ENCODE measurements at places on chromosomes 2 and 18.

- no peak for DNase-seq
Measured at GRCh38 chr18:48767090-48767690, 183.6 kb downstream of the SMAD7 start.

GRCh38 chr2:176103742-176104315, 3.3 kb upstream of the HOXD11 start:
- DNase-seq = no peak

- DNase-seq = no peak
Measured at GRCh38 chr2:25279091-25279651, 62.6 kb downstream of the DNMT3A start.

DNA sequence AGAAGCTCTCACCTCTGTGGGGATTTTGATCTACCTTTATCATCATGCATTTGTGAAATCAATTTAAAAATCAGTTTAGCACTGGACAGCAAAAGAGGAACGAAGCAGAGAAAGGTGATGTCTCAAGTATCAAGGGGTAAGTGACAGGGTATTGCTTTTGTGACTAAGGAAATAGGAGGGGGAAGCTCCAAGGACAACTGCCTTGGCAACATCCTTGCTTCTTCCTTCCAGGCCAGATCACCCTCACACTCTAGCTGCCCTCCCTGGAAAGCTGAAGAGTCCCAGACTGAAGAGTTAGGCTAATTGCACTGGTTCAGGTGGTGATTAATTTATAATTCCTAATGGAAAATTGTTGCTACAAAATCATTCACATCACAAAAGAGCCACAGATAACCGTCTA, 859.1 kb upstream of the ACVR2A start:
- DNase-seq = no peak

DNA sequence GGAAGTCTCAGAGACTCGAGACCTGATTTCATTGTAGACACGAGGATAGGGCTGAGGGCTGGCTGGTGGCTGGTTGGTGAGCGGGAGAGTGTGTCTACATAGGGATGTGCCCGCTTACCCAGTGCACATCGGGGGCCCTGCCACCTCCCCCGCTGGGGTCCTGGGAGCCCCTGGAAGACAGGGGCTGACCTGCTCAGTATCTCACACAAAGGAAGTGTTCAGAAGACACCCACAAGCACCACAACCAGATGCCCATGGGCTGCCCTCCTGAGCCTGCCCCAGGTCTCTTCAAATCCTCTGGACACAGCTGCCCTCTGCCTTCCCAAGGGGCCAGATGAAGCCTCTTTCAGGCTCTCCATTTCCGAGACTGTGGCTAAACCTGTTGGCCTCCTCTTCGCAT, 43.1 kb downstream of the MYCN start:
- DNase-seq = no peak

GRCh38 chr2:50840341-50841124, 191.4 kb downstream of the NRXN1 start:
- no peak for DNase-seq

DNA sequence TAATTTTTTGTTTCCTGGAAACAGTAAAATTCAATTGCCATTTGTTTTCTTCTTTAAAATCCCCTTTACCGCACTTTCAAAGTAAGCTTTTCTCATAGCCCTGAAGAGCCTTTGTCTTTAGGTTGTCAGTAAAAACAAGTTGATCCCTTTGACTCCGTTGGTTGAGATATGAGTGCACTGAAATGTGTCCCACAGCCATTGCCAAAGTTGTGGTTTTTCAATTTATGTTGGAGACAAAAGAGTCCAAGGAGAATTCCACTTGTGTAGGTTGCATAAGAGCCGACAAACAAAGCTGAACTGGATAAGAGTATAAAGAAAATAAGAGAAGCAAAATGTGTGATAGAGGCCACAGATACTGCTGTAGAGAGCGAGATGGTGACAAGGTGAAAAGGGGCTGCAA, 26.1 kb upstream of the HNMT start:
- no peak for DNase-seq

DNA sequence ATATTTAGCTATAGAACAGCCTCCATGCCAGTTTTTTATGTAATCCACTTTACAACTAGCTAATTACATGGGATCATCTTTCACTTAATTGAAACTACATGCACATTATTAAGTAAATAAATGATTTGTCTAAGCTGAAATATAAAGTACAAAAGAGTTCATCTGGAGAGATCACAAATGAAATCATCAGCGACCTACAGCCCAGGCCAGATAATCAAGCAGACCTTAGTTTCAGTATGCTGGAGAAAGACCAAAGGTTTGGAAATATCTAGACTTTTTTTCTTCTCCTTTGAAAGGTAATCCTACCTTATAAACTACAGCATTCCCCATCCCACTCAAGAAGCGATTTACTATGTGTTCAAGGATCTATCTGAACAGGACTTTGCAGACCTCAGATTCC, 26.5 kb downstream of the FIGN start:
- DNase-seq = no peak
